Astrocyte of the spinal cord (primary cell): ENCODE measurements at places on chromosomes 3 and 15.

- DNase-seq: no peak
These were observed 74.9 kb upstream of the NSMCE3 start for GRCh38 chr15:29344474-29344873.

DNA sequence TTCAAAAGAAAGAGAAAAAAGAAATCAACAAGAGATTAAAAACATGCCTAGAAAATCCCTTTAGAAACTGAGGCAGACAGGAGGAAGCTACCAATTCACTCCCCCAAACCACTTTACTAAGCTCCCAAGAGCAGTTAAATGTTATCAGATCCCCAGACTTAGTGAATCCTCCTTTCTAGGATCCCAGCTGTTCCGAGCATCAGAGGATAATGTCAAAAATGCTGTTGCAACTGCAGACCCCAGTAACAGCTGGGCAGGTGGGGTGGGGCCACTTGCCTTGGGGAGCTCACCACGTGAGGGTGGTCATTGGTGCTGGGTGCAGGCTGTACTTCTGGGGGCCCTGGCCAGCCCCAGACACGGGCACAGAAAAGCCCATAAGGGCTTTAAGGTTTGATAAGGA lies 9.1 kb downstream of the POMGNT2 start:
- no peak for DNase-seq

DNA sequence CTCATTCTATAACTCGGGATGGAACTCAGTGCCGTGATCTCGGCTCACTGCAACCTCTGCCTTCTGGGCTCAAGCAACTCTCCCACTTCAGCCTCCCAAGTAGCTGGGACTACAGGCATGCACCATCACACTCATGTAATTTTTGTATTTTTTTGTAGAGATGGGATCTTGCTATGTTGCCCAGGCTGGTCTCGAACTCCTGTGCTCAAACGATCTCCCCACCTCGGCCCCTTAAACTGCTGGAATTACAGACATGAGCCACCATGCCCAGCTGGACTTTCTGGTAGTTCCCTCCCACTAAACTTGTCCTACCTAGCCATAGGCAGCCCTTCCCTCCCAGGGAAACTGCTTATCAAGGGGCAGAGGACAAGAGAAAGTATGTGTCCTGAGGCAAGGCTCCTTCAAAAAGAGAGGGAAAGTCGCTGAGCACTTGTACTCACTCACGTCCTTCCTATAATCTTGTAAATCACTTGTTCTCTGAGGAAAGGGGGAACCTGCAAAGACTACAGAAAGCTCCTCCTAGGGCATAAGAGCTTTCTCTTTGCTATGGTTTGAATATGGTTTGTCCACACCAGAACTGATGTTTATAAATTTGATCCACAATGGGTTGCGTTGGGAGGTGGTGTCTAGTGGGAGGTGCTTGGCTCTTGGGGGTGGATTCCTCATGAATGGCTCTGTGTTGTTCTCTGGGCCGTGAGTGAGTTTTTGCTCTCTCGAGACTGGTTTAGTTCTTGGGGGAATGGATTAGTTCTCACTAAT lies 13.6 kb upstream of the TBL1XR1 start:
- no peak for DNase-seq

DNA sequence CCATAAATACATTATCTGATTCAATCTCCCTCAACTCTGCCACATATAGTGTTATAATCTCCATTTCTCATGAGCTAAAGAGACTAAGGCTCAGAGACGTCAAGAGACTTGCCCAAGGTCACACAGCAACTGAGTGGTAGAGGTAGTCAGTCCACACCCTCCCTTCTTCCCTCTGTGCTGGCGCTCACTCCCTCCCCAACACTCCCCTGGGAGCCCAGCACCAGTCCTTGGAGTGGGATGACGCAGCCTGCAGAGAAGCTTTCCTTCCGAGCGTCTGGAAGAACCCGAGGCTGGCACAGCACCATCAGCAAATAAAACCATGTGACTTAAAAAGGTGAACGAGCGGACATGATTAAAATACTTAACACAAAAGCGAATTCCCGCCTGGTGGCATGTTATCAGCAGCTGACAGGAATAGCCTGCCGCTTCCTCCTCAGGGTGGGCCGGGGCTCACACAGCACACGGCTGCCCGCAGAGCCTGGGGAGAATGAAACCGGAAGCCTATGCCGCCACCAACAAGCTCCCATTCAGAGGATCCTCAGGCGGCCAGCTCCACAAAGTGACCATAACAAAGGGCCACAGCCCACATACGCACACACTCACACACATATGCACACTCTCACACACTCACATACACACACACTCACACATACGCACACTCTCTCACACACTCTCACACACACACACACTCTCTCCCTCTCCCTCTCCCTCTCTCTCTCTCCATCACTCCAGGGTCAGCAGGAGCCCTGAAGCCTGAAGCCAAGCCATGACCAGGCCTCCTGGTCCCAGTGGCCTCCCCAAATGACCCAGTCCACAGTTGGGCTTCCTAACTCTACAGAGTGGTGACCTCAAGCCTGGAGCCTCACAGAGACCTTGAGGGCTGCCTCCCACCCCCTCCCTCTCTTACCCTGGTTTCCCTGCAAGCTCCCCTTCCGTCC lies 120.5 kb downstream of the XXYLT1 start:
- peak; percentile 82 for DNase-seq

GRCh38 chr3:71710906-71711494 lies 14.2 kb downstream of the EIF4E3 start:
- peak; percentile 57 for DNase-seq

DNA sequence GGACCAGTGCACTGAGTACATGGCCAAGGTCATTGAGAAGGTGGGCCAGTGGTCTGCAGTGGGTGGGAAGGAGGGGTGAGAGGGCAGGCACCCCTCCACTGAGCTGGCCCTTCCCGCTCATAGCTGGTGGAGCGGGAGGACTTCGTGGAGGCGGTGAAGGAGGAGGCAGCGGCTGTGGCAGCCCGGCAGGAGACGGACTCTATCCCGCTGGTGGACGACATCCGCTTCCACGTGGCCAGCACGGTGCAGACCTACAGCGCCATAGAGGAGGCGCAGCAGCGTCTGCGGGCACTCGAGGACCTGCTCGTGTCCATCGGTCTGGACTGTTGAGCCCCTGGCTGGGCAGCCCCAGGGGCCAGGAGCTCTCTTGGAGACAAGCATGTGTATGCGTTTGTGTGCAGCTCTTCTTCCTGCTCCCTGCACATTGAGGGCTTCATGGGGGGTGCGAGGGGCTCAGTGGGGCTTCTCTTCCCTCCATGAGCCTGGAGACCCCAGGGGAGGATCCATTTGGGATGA lies 7.5 kb downstream of the ABTB1 start:
- no peak for DNase-seq
